ENCODE measurements at places on chromosomes 5 and 9.

DNA sequence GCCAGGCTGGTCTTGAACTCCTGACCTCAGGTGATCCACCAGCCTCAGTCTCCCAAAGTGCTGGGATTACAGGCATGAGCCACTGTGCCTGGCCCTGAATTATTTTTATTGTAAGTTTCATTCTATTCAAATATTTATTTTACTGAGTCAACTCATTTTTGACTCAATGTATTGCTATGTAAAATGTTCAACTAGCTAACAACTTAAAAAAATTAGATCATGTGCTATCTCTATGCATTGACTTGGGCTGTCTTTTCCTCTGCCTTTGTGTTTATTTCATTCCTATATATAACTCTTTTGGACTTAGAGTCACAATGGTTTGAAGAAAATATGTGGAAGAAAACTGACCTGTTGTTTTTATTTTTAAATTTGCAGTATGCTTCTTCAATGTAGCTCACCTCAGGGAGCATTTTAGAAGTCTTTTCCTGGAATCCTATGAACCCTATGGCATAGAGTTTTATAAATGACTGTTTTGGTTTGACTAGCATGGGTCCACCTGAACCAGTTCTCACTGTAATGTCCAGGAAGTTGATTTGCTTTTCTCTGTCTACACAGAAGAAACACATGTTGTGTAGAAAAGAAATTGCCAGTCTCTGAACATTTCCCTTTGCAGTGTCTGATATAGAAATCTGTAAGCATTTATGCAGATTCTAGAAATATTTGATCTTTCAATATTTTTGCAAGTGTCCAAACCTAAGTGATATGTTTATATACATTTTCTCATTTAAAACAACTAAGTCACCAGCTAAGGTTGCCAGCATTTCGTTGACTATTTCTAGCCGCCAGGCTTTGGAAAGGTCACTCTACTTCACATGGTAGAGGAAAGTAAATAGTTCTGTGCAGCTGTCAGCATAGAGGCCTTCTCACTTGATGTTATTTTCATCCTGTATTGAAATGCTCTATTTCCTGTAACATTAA lies 138.8 kb downstream of the PCSK1 start:
- DNase-seq: no peak

DNA sequence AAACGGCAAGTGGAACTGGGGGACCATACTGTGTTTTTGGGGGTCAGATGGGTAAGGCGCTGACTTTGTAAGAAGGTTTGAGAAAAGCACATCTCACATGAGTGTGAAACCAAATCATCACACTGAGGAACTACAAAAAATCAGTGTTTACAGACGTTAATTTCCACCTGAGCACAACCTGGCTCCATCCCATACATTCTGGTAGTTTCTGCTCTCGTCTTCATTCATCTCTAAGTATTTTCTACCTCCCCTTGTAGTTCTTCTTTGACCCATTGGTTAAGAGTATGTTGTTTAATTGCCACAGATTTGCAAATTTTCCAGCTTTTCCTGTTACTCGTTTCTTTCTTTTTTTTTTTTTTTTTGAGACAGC lies 8.9 kb upstream of the DPP7 start:
- DNase-seq: no peak

DNA sequence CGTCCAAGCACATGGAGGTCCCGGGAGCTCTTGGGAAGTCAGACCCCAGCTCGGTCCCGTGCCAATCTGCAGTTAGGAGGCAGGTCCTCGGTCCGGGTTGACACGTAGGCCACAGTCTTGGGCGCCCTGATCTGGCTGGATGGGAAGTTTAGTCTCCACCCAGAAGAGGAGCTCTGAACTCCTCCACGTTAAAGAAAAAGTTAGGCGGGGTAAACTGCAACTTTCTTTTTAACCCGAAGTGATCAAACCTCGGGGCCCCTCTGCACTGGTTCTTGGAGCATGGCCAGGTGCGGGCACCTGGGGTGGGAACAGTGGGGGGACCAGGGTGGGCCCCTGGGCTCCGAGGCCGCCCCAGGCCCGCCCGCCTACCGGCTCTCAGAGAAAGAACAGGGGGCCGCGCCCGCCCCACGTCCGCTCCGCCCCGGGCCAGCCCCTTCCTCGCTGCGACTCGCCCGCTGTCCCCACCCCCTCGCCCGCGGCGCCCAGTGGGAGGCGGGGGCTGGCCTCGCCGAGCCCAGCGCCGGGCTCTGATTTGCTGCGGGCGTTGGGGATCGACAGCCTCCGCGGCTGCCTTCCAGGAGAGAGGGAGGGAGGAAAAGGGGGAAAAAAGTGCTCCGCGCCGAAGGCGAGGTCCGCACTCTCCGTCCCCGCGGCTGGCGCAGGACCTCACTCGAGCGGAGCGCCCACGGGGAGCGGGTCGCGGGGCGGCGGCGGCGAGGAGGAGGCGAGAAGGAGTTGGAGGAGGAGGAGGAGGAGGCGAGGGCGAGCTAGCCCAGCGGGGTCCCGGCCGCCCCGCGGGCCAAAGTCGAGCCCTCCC lies at the start of gene COL5A1:
Gene COL5A1 (plus strand): TSS at position 631 of the 817 bp plus-strand sequence. CDS start 385 bp downstream, outside the sequence.
- DNase-seq: peak; percentile 87

- DNase-seq: no peak
These were observed 216.2 kb upstream of the S1PR3 start for GRCh38 chr9:88775037-88775471.

GRCh38 chr5:113199122-113199905 lies 222.7 kb downstream of the DCP2 start:
- peak; percentile 49 for DNase-seq

DNA sequence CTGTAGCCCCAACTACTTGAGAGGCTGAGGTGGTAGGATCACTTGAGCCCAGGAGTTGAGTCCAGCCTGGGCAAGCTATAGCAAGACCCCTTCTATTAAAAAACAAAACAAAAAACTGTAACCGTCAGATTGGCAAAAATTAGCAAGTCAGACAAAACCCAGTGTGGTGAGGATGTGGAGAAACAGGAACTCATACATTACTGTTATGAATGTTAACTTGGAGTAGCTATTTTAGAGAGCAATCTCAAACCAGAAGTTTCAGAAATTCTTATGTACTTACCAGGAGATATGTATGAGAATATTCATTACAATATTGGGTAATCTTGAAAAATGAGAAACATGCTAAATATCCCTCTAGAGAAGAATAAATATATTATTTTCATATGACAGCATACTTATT lies 120.3 kb downstream of the INVS start:
- no peak for DNase-seq

- DNase-seq: no peak
These were observed 562 bp downstream of the GSN start for GRCh38 chr9:121268598-121268850.

GRCh38 chr5:154829589-154830218 lies 20.7 kb downstream of the FAXDC2 start:
- no peak for DNase-seq

- DNase-seq: no peak
These were observed 1.7 kb upstream of the ACSL6 start for GRCh38 chr5:132013006-132013689.

DNA sequence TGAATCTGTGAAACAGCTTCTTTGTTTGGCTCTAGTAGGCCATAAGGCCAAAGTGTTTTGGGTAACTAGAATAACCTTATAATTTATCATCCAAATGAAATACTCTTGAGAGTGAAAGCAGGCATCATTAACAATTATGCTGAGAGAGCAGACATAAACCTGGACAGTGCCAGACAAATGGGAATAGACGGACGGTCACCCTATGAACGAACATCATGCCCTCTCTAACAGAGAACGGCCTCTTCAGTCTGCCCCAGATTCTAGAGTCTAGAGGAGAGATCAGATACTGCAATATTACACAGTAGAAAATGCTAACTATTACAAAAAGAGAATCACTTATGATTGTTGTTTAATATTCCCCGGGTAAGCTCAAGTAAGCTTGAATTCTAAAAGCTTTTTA lies 68.5 kb downstream of the APBA1 start:
- DNase-seq: no peak

GRCh38 chr5:174693697-174694385 lies 30.5 kb upstream of the MSX2 start:
- DNase-seq: no peak

GRCh38 chr9:27468000-27468399 lies 56.1 kb upstream of the IFNK start:
- no peak for DNase-seq

DNA sequence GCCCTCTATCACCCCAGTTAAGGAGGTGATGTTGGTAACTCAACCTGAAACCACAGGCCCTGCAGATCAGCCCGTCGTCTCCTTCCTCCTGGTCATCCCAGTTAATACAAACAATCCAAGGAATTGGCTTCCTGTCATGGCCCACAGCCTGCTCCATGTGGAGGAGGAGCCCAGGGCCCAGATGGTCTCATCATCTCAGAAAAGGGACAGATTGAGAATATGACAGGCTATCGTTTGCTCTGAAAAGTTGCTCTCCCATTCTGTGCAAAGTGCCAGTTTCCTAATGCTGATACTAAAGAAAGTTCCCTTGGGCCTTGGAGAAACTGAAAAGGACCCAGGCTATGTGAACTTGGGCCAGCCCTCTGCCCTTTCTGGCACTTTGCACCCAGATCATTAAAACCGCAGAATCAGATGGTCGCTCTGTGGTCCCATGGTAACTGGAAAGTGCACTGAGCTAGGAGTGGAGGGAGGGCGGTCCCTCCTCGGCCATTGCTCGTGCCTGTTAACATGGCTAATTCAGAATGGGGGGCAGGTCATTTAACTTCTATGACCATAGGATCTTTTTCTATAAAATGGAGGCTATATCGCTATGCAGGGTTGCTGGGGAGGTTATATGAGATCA lies 675 bp upstream of the SPAAR start:
- peak; percentile 35 for DNase-seq

DNA sequence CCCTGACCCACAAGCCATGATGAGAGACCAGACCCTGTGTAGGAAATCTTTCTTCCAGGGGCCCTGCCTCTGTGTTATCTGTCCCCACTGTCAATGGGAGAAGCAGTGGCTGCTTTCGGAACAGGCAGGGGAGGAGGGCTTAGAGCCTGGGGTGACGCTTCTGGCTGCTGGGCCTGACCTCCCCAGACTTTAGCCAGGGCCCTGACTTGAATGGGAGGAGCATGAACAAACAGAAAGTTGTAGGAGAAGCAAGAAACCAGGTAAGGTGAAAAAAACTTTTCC lies 12.2 kb upstream of the GPX3 start:
- no peak for DNase-seq

- DNase-seq: no peak
These were observed 7.1 kb upstream of the RPS23 start for GRCh38 chr5:82285206-82285605.

DNA sequence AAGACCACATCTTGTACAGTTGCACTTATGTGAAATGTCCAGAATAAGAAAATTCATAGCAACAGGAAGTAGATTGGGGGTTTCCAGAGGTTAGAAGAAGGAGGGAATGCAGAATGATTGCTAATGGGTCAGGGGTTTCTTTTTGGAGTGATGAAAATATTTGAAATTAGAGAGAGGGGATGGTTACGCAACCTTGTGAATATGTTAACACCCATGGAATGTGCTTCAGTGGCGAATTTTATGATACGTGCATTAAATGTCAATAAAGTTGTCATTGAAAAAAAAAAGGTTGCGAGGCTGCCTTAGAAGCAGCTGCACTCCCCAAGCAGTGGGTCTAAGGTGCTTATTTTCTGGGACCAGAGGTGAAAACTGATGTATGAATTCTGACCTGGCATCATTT lies 64.4 kb upstream of the SUB1 start:
- no peak for DNase-seq

DNA sequence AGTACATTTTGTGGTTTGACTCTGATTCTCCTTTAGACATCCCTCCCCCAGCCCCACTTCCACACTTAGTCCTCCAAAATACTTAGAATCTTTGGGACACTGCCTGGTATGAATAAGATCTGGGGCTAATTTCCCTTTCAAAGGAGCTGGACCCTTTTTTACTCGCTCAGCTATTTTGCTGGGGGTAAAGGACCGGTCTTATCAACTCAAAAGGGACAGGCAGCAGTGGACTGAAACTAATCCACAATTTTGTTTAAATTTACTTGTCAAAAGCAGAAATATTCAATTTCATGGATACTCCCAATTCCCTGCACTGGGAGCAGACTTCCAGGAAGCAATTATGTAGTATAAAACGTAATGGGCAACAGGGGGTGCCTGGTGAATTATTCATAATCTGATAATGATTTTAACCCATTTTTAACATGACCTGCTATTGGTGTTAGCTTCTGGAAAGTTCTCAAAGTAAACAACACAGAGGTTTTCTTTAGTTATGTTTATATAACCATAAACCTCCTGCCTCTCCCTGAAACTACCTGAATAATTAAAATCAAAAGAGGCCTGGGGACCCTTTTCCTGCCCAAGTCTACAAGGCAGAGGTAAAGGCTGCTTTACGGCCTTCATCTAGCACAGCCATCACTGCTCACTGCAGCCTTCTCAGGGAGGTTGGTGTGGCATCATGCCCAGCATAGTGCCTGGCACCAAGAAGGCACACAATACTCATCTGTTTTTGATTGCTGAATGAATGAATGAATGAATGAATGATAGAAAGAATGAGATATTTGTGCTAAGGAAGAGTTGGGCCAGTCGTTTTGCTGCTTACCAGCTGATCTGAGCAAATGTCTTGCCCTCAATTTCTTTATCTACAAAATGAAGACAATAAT lies 44.2 kb upstream of the GNPDA1 start:
- no peak for DNase-seq

DNA sequence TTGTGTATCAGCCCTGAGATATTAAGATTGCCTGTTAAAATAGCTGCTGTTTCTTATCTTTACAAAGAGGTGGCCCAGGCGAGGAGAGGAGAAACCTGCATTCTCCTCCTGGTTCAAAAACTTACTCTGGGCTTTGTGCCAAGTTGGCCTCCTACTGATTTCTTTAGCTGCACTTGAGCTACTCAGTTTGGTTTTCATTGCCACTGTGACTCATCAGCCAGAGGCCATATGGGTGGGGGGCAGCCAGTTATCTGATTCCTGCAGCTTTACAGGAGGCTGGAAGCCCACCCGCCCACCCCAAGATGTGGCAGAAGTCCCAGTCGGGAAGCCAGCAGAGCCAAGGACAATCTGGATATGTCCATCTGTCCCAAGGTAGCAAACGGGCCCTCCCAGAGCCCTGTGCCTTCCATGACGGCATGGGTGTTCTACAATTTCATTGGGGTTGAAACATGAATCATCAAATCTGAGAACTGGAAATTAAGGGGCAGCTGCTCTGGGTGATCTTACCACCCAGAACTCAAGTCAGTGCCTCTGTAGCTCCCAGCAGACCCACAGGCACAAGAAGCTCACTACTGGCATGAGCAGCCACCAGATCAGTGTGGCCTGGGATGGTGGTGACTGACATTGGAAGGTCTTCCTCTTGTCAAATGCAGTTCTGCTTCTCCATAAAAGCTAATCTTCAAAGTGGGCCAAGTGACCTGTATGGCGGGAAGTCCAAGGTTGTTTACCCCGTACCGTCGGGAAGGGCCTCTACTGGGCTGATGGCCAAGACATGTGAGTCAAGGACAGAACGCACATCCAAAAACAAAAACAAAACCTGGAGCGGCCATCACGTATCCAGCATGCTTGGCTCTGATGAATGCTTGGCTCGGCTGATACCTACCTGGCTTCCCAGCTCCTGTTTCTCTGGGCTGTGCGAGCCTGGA lies 15.6 kb downstream of the FCN2 start:
- peak; percentile 50 for DNase-seq

GRCh38 chr5:75018805-75019587 lies 33.4 kb downstream of the GCNT4 start:
- no peak for DNase-seq
